Right ventricle myocardium superior (tissue), 1 donor: ENCODE measurements at places on chromosomes 6 and 20. TPM values are rescaled to one million over a fixed set of nuclear protein-coding genes. Genes with fewer than 3 reads are reported as not detected.

AIG1 gene
- 71.7 TPM for total RNA-seq

ANKEF1 gene
- 0.73 TPM for total RNA-seq

TRAPPC3L gene
- 0.11 TPM for total RNA-seq

- no peak for DNase-seq
Measured at GRCh38 chr6:26379292-26379691, 3.6 kb upstream of the BTN2A2 start.

DNA sequence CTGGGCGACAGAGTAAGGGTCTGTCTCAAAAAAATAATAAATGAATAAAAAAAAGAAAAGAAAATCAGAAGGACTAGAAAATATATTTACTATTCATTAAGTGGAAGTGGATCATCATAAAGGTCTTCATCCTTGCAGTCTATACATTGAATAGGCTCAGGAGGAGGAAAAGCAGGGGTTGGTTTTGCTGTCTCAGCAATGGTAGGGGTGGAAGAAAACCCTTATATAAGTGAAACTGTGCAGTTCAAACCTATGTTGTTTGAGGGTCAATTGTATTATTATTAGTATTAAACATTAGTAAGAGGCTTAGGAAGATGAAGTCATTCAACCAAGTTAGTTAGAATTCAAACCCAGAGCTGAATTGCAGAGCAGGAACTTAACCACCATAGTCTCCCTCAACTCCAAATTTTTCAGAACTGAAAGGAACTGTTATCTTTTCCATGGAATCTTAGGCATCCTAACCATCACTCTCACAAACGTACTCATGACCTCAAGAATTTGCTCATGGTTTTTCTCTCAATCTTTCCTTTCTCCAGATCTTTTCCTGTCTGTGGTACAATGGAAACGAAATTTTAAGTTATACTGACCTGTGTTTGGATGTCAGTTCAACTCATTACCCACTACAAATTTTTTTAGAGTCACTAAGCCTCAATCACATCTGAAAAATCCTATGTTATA lies 7.7 kb upstream of the SMIM13 start:
- DNase-seq = no peak

- DNase-seq = peak; percentile 12
Measured at GRCh38 chr6:76876922-76877553, 586.3 kb downstream of the HTR1B start.
